ENCODE measurements at places on chromosomes 2 and 18.

- no peak for DNase-seq
These were observed 185.5 kb upstream of the NRP2 start for GRCh38 chr2:205496772-205497171.

- DNase-seq, result no peak
These were observed 42.0 kb downstream of the ZFP36L2 start for GRCh38 chr2:43184339-43184895.

DNA sequence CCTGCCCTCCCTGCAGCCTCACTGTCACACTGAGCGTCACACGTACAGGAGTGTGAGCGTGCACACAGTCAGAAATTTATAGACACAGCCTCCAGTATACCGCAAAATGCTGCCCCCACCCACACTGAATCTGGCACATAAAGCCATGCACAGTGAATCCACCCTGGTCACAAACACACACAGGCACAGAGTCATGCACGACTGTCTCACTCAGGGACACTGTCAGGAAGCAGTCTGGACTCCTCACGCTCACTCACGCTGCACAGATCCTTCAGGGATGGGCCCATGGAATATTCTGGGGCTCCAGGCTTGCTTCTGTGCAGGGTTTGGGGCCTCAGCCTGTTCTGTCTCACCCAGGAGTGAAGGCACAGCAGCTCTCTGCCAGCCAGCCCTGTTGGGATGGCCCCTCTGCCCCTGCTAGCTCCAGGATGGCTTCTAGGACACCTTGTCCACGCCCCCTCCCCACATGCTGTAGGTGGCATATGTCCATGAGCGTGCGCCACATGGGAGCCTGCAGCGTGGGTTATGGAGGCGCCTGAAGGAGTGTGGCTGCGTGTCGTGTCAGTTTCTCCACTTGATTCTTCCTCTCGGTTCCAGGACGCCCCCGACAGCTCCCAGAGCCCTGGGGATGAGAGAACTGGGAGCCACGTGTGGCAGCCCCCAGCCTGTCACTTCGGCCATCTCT is 175.8 kb downstream of the CELF4 start:
- DNase-seq, result no peak

- DNase-seq, result no peak
These were observed 53.2 kb upstream of the CUL3 start for GRCh38 chr2:224638301-224638823.

DNA sequence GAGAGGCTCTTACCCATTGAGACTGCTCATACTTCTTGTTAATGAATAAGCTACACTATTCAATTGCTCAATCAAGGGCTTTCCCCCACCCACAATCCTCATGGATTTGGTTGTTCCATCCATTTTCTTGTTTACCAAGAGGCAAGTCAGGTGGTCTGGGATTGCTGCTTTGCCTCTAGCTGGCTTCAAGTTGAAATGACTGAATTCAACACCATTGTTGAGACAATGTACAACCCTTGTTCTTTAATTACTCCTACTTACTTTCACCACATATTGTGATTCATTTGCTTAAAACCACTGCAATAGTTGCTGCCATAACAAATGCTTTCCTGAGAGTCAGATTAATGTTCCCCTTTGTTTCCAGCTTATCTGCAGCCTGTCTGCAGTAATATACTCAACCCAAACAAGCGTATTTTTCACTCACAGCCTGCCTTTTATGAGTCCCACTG is 532.2 kb downstream of the RIT2 start:
- DNase-seq, result no peak

DNA sequence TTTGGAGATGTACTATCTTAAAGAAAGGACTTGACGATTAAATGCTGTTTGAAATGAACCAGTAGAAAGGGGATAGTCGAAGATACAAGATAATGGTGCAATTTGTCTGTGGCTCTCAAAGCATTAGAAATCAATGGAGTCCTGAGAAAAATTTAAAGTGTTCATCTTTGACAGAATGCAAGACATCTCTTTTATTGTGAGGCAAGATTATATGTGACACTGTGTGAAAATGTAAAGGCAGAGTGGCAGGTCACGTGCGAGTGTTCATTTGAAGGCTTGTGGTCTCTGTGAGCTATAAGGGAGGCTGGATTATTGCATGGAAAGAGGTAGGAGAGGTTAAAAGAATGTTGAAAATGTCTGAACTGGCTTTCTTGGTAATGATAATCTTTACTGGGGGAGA is 709.2 kb downstream of the DSC3 start:
- DNase-seq, result no peak

GRCh38 chr2:128738446-128739110 is 419.9 kb upstream of the HS6ST1 start:
- DNase-seq, result no peak

DNA sequence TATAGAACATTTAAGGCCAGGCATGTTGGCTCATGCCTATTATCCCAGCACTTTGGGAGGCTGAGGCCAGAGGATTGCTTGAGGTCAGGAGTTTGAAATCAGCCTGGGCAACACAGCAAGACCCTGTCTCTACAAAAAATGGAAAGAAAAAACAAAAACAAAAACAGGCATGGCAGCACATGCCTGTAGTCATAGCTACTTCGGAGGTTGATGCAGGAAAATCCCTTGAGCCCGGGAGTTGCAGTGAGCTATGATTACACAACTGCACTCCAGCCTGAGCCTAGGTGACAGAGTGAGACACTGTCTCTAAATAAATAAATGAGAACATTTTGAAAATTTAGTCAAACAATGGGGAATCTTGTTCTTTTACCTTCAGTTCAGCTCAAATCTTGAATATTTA is 12.1 kb upstream of the YES1 start:
- no peak for DNase-seq

- DNase-seq, result no peak
These were observed 693 bp upstream of the PDK1 start for GRCh38 chr2:172555272-172555521.

GRCh38 chr2:177900082-177900481 is 172.5 kb downstream of the PDE11A start:
- DNase-seq, result no peak

DNA sequence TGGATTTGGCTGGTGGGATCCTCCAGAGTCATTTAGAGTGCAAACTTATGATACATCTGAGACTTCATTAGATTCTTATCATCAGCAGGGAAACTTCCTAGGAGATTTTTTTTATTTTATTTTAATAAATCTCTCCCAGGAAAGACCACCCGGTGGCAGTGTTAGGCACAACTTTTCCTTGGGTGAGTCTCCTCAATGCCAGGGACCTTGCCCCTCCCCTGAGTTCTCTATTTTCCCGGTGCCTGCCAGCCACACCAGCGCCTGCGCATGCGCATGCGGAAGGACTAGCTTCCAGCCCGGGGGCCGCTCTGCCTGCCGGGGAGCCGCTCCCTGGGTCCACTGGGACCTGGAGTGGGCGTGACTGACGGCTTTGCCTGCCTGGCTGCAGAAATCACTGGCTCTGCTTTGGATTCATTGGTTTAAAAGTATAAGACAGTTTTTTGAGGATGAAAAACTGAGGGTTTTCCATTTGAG is 86.6 kb downstream of the TMEM182 start:
- DNase-seq, result no peak

DNA sequence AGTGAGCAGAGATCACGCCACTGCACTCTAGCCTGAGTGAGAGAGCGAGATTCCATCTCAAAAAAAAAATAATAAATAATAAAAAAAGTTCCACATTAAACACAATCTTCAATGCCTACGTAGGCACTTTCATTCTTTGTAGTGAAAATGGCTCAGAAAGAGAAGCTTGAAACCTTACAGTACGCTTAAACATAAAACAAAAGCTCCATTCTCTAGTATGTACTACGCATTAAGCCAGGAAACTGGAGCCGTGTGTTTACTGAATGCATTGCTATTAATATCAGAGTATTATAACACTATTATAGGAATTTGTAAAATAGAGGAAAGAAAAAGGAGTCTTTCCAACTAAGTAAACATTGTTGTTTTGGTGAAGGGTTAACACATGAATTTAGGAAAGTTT is 41.3 kb upstream of the LMAN1 start:
- no peak for DNase-seq
